ENCODE measurements at places on chromosomes 3 and 15. TPM values are rescaled to one million over a fixed set of nuclear protein-coding genes. Genes with fewer than 3 reads are reported as not detected.
A peak's percentile ranks its signal among the peaks of the same experiment; 100 is the strongest.

DNA sequence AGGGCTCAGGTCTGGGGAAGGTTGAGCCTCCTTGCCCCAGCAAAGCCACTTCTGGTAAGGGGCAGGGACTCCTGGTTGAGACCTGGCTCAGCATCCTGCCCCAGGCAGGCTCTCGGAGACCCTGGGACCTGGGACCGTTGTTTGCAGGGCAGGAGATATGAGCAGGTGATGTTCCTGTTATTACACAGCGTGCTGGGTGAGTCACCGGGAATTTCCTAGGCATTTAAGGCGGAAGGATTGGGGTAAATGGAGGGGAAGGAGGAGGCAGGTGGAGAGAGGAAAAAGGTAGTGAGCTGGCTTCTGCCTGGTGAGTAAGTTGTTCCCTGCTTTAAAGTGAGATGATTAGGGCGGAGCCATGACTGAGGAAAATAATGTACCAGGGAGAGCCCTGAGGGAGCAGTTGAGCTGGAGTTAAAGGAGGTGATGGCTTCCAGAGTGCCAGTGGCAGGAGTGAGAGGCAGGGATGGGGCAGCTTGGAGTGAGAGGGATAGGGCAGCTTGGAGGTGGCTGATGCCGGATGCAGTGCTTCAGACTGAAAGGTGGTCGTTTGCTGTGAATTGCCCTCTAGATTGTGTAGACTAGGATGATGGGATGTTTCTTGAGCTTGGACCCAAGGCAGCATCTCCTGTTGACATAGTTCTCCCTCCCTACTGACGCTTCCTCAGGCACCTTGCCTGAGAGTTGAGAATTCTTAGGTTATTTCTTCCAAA lies 79.4 kb downstream of the AAGAB start:
- peak; percentile 24 for DNase-seq

- no peak for DNase-seq
These were observed 25.0 kb downstream of the SH3GL3 start for GRCh38 chr15:83472151-83472550.

Gene CPNE9
- total RNA-seq, result not detected

GRCh38 chr3:161854232-161854771 lies 357.7 kb downstream of the OTOL1 start:
- peak; percentile 46 for DNase-seq

GRCh38 chr3:177932750-177933660 lies 603.2 kb upstream of the KCNMB2 start:
- DNase-seq, result no peak

- DNase-seq, result no peak
These were observed 385.7 kb downstream of the LSAMP start for GRCh38 chr3:116059421-116060096.

DNA sequence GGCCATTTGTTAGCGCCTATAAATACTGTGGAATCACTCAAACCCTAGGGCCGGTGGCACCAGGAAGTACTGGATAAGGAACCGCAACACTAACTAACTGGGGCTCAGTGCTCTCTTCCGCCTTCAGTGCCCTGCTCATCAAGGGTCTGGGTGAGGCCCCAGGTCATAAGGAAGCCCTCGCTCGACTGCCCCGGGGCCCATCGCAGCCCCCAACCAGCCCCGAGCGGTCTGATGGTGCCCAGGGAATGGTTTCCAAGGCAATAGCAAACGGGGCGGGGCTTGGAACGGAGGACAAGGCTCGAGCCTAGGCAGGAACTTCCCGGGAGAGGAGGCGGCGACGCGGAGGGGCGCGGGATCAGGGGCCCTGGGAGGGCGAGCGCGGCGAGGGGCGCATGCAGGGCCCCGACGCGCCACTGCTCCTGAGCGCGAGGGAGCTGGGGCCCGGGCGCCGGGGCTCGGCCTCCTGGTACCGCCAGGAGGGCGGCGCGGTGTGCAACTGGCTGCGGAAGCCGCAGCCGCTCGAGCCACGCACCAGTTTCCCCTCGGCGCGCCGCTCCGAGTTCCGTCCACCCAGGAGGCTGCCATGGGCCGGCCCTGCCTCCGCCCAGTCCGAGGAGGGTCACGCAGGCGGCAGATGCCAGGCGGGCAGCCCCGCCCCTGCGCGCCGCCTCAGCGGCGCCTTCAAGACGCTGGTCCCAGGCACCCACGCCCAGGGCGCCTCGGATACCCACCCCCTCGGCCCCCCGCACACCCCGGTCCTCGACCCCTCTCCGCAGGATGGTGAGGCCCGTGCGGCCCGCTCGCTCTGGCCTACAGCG lies at the start of gene TTLL3:
Gene TTLL3 (plus strand): TSS at position 648 of the 818 bp plus-strand sequence. CDS start 400 bp downstream, outside the sequence.
- peak; percentile 86 for DNase-seq

DNA sequence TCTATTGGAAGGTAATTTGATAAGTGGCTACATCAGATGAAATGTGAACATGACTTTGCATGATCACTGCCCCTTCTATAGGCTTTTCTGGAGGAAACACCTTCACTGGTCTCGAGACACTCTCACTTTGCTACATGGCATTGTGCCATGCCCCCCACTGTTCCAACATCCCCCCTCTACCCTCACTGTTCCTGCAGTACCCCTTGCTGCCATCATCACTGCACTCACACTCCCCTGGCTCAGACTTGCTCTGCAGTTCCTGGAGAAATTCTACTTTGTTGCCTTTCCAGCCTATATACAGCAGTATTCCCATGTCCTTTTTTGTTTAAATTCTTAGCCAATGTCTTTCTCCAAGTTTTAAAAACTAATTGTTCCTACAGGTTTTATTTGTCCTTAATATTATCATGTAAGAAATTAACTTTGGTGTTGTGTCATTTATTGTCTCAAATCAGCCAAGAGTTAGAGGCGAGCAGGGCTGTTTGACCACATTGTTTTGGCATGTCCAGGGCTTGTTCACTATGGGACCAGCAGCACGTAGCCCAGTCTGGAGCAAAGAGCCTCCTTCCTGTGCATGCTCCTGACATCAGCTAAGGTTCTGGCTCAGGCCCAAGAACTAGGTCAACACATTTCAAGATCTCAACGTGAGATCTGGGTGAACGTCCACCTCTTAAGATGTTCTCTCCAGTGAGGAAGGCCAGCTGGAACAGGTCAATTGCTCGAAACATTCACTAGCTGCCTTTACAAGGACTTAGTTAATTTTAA lies 246.4 kb downstream of the SLC9A9 start:
- DNase-seq, result no peak

Gene DNAJA4
- total RNA-seq, result 43.5 TPM

DNA sequence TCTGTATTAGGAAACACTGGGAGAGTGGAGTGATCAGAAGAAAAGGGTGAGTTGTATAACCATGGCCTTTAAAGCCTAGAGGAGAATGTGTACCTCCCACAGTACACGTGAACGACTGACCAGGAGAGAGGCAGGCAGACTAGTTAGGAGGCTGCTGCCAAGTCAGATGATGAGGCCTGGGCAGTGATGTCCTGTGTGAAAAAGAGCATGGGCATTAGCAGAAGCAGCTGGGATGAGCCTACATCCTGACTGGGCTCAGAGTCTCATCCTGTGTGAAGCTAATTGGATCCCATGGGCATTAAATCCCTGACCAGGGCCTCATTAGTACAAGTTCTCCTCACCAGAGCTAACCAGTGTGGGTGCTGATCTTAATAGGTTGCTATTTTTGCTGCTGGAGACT lies 89.1 kb upstream of the SLC2A2 start:
- no peak for DNase-seq

All from mucosa of descending colon (tissue), 3 donors.